ENCODE measurements at places on chromosomes 4 and X.

DNA sequence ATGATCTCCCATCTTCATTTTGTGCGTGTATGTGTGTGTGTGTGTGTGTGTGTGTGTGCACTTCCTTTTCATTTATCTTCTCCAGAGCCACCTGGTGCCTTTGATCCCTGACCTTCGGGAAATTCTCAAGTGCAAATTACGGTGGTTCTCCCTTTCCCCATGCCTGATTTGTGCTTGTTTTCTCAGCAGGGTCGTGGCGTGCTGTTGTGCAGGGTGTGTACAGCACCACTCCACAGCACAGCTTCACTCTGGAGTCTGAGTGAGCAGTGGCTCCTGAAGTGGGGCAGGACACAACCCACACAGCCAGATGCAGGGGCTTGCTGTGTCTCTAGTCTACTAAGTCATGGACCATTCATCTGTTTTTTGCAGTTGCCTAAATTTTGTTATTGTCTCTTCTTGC lies 114.2 kb upstream of the TBC1D9 start:
- DNase-seq = no peak

DNA sequence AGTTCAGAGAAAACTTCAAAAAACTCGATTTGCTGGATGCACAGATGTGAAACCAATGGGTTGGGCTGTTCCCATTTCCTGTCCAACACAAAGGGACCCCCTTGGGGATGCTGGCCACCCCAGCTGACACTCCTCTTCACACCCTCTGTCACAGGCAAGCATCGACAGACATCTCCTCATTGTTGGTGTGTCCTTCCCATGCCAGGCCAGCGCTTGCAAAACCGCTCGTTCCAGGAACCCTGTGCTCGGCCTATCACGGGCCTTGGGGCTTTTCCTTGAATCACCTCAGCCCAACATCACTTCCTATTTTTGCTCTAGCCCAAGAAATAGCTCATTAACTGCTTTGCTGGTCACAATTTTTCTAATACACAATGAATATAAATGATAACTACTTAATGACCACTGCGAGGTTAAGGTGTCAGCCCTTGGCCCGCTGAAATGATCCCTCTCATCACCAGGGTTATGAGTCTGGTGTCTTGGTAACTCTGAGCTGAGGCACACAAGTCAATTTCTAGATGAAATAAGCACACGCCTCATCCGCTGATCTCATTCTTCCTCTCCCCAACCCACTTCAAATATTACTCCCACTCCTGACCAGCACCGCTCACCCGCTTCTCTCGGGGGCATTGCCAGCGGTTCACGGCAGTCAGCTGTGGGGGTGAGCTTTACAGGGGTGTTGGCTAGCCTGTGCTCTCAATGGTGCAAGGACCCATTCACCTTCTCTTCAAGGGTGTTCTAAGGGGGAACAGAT lies 32.3 kb downstream of the BCOR start:
- no peak for DNase-seq

DNA sequence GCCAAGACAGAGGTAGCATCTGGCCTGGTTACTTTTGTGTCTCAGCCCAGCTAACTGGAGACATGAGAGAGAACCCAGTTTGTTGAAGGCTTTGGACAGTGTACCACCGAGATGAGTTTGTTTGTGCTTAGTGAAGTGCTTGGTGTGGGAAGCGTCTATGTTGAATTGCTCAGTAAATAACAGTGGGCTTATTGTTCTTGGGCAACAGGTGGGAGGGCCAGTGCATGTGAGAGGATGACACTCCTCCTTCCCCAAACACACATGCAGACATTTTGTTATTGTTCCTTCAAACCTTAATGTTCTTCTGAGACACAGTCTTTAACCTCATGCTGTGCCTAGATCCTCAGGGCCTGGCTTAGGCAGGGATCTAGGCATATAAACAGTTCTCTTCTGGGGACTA lies 39.7 kb downstream of the MSN start:
- no peak for DNase-seq

DNA sequence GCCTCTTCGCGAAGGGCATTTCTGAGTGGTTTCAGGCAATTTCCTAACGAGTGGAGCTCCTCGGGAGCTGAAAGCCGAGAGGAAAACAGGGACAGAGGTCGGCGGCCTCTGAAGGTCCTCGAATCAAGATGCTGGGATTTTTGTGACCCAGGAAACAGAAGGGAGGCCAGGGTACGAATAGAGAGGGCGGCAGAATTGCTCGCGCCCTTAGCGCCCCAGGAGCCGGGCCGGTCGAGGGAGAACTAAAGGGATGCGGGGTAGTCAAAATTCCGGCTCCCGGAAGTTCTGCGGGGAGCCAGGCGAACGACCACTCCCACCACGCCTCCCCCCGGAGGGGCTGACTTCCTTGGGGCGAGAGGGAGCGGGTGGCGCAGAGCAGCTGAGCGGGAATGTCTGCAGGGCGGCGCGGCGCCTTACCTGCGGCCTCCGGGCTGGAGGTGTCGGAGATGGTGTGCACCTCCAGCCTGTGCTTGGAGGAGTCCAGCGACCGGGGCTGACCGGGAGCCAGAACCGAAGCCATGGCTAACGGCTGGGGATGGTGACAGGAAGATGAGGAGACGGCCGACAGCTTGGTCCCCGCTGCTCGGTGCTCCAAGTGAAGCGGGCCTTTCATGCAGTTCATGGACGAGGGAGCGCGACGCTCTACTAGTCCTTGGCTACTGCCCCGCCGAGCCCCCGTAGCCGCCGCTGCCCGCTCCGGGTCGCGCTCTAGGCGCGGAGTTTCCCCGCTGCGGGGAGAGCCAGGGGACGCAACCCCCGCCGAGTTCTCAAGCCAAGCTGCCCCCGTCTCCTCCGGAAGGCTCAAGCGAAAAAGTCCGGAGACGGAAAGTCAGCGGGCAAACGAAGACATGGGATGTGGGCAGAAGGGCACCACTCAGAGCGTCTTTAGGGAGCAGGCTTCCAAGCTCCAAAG lies 782 bp downstream of the PITX2 start:
- peak; percentile 38 for DNase-seq

- no peak for DNase-seq
Measured at GRCh38 chr4:38902221-38902620, 34.6 kb downstream of the FAM114A1 start.

- no peak for DNase-seq
Measured at GRCh38 chr4:77194366-77194765, 37.4 kb downstream of the CCNG2 start.

DNA sequence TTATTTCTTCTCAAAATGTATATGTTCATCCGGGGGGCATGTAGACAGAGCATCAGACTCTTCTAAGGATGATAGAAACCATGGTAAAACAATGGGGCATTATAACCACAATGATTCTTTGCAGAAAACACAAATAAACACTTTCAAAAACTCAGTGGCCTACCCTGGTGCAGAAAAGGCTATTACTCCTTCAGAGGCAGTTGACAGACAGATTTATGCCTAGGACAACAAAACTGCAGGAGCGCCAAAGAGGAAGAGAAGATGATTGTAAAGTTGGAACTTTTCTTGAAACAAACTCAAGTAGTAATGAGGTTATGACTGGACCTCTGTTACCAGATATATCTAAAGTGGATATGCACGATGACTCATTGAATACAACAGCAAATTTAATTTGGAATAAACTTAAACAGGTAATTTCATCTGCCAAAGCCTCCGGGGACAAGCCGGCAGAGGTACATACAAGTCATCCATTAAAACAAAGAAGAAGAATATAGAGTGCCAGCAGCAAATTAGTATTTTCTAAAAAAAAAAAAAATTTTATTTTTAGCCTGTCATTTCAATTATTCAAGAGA lies 1068.4 kb upstream of the INTU start:
- DNase-seq = no peak

GRCh38 chr4:186557061-186557460 lies 1.7 kb upstream of the MTNR1A start:
- DNase-seq = no peak

- no peak for DNase-seq
Measured at GRCh38 chr4:139522457-139522856, 33.6 kb downstream of the SETD7 start.

DNA sequence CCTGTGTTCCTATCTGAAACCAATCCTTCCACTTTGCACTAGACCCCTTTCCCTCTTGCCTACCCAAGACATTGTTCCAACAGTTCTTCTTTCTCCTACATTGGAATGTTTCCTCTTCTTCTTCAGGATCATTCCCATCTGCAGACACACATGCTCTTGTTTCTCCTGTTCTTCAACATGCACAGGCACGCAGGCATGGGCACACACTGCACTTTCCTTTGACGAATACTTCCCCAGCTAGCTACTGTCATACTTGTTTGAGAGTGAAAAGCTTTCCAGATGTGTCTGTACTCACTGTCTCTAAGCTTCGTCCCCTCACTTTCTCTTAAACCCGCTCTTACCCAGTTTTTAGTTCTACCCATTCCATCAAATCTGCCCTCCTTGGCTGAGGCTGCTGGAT lies 31.8 kb upstream of the ERVMER34-1 start:
- no peak for DNase-seq

- no peak for DNase-seq
Measured at GRCh38 chrX:114073926-114074325, 510.0 kb upstream of the HTR2C start.

DNA sequence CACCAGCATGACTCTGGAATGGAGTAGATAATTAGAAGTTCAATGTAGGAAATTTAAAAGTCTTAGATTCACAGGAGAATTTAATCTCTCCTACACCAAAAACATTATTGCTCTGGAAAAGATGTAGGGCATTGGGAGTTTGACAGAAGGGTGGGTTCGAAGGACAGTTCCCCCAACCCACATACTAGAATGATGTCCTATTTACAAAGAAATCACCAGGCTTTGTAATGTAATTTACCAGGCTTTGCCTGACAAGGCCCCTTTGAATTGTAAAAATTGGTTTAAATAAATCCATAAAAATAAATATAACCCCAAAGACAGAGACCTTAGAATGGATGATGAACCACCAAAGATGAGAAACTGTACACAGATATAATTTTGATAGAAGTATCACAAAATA lies 399.2 kb upstream of the GRID2 start:
- DNase-seq = no peak

GRCh38 chrX:97397371-97397770 lies 513.7 kb downstream of the RPA4 start:
- DNase-seq = peak; percentile 92

GRCh38 chr4:73872316-73873108 lies 3.3 kb downstream of the CXCL1 start:
- peak; percentile 79 for DNase-seq

DNA sequence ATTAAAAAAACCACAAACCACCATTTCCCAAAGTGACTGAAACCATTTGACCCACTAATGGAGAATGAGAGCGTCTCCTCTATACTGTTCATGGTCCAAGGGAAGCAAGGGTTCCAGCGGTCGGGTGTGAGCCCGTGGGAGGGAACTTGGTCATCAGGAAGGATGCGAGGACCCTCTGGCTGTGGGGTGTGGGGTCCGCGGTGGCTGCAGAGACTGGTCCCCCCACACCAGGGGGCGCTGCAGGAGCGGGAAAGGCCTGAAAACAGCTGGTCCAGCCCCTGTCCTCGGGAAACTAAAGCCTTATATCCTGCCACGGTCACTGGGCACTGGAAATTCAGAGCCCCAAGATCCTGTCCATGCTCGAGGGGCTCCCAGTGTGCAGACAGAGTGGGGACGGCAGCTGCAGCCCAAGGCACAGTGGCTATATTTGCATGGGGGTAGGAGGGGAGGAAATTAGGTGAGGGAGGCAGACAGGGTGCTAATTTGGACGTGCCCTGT lies 4.3 kb downstream of the BLOC1S4 start:
- peak; percentile 52 for DNase-seq

- DNase-seq = no peak
Measured at GRCh38 chr4:1031956-1032795, 20.8 kb downstream of the FGFRL1 start.

DNA sequence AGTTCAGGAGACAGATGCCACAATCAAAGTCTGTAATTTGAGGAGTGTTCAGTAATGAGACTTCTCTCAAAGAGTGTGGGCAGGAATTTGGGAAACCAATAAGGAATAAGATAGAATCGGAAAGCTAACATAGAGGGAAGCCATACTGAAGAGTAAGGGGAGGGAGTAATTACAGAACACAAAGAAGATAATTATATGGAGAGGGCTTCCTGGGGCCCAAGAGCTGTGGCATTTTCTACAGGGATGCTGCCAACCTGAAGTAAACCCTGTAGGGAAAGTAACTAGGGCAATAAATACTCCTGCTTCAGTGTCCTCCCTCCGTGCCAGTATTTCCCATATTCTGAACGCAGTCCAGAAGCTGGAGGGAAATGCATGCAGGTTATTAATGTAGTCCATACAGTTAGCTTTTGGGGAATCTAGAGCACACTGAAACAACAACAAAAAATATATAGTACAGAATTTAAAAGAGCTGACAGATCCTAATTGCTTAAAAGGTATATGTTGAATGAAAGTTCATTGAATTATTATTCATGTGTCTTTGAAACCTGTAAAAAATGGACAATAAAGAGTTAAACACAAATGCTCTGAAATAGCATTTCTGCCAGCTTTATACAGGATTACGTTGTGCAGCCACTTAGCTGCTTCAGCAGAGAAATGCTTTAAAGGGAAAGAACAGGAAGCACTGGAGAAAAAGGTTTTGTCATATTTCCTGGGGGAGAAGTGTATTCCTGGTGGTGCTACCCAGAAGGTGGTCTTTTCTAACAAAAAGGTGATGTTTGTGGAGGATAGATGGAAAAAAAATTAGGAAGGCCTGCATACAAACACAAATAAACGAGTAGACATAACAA lies 48.0 kb downstream of the CXXC4 start:
- no peak for DNase-seq

- DNase-seq = no peak
Measured at GRCh38 chr4:57410331-57411052, 300.3 kb upstream of the IGFBP7 start.

DNA sequence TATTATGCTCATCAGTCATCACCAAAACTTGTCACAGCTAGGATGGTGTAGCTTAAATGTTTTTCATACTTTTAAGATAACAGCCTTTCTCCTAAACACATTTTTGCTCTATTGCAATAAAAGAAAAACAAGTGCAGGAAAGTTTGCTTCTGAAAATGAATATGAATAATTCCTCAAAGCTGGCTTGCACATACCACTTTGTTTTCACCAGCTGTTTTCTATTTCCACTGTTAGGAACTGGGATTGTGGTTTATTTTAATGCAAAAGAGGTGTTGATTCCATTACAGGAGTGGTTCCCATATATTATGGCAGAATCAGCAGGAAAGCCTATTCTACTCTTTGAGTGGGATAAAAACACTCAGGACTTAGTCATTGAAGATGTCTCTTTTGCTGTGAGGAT lies 145.9 kb downstream of the PPA2 start:
- DNase-seq = no peak

GRCh38 chr4:16197876-16198665 lies 28.2 kb downstream of the TAPT1 start:
- DNase-seq = peak; percentile 59

GRCh38 chr4:86450861-86451260 lies 91.0 kb upstream of the MAPK10 start:
- no peak for DNase-seq

- DNase-seq = peak; percentile 60
Measured at GRCh38 chr4:103075894-103076746, 441 bp downstream of the SLC9B2 start.

DNA sequence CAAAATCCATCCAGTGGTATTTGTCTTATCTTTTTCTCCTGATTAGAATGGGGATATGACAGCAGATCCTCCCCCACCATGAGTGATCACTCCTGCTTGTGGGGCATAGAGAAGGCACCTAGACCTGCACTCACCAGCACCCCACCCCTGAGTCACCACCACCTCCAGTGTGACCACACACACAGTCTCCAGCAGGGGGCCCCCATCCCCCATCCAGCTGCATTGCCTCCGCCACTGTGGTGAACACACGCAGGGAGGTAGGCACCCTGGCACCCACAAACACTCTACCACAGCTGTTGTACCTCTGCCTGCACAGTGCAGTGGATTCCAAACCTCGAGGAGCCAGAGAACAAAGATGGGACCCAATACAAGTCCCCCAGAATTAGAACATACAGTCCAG lies 9.0 kb upstream of the MAGEA8 start:
- DNase-seq = peak; percentile 10
